AG08396 (cell line): ENCODE measurements at places on chromosomes 13 and 19.
A peak's percentile ranks its signal among the peaks of the same experiment; 100 is the strongest.

DNA sequence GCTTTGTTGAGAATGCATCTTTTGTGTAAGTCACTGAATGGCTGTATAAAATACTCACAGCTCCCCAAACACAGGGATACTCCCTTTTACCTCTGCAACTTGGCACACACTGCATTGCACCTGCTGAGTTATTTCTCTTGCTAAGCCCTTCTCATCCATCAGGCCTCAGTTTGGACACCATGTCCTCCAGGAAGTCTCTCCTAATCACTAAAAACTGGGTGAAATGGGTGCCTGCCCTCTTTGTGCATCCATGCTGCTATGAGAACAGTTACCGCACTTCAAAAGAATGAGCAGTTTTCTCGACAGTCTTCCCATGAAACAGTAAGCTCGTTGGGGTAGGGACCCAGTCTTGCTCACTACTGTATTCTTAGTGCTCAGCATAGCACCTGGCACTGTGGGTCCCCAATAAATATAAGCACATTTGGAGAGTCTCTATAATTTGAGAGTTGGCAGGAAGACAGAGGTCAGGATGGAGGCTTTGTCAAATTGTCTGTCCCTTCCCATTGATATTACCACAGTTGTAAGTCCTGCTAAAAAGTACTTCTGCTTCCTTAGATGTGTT is 4.6 kb upstream of the SLC25A30 start:
- no peak for DNase-seq

- DNase-seq: no peak
Measured at GRCh38 chr13:49060678-49061387, 85.1 kb downstream of the FNDC3A start.

GRCh38 chr13:72399351-72399750 is 328.1 kb downstream of the MZT1 start:
- DNase-seq: no peak

DNA sequence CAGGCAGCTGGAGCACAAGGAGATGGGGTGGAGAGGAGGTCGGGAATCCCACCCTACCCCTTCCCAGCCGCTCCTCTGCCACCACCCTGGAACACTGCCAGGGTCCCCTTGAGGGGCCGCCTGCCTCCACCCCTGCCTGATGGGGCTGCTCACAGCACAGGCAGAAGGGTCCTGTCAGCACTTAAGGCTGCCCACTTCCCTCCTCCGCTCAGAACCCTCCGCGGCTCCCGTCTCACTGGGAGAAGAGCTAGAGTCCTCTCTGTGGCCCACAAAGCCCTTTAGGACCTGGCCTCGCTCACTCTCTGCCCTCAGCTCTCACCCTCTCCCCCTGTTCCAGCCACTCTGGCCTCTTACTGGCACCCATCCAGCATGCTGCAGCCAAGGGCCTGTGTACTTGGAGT is 3.4 kb upstream of the POLD1 start:
- no peak for DNase-seq

GRCh38 chr13:51557875-51558612 is 26.2 kb upstream of the WDFY2 start:
- peak; percentile 48 for DNase-seq

- no peak for DNase-seq
Measured at GRCh38 chr19:10036601-10037071, 23.4 kb downstream of the RDH8 start.

- DNase-seq: no peak
Measured at GRCh38 chr19:2038284-2039088, 12.6 kb downstream of the MKNK2 start.

GRCh38 chr13:92054389-92054788 is 656.0 kb downstream of the GPC5 start:
- DNase-seq: no peak

DNA sequence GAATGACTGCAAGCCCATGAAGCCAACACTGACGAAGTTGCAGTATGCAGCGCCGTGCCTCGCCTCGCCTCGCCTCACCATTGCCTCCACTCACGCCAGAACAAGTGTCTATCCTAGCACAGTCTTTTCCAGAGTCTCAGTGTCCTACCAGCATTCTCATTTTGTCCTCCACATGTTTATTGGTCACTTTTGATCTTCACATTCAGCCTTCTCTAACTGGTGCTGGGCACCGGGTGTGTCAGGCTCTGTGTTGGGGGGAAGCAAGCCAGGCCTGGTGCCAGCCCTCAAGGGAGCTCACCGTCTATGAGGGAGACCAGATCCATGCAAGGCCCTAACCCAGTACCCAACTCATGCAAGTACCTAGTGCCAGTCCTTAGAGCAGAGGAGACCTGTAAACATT is 69.7 kb upstream of the GPR183 start:
- DNase-seq: no peak

DNA sequence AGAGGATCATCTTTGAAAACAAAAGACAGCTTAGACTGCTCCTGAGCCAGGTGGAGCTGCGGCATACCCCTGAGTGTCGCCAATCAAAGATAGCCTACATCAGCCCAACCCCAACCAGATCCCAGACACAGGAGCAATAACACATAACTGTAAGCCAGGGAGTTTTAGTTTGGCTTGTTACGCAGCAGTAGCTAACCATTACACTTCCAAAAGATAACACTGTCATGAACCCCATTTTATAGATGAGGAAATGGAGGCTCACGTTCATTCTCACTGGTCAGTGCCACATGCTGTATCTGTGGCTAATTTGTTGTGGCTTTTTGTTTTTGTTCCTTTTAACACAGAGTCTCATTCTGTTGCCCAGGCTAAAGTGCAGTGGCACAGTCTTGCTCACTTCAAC is 47.3 kb downstream of the TINCR start:
- no peak for DNase-seq

DNA sequence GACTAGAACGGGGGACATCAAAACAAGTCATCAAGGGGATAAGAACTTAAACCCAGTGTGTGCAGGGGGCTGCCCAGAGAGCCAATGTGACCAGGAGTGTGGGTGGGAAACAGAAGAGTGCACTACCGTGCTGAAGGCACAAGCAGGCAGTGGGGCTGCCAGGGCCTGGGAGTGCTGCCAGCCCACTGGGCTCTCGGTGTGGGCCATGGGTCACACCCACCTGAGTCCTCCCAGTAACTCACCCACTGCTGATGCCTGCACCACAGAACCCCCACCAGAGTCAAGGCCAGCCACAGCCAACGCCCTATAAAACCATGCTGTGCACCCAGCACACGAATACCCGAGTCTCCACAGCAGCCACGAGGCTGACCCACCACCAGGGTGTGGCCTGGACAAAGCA is 8.5 kb downstream of the MED26 start:
- no peak for DNase-seq

DNA sequence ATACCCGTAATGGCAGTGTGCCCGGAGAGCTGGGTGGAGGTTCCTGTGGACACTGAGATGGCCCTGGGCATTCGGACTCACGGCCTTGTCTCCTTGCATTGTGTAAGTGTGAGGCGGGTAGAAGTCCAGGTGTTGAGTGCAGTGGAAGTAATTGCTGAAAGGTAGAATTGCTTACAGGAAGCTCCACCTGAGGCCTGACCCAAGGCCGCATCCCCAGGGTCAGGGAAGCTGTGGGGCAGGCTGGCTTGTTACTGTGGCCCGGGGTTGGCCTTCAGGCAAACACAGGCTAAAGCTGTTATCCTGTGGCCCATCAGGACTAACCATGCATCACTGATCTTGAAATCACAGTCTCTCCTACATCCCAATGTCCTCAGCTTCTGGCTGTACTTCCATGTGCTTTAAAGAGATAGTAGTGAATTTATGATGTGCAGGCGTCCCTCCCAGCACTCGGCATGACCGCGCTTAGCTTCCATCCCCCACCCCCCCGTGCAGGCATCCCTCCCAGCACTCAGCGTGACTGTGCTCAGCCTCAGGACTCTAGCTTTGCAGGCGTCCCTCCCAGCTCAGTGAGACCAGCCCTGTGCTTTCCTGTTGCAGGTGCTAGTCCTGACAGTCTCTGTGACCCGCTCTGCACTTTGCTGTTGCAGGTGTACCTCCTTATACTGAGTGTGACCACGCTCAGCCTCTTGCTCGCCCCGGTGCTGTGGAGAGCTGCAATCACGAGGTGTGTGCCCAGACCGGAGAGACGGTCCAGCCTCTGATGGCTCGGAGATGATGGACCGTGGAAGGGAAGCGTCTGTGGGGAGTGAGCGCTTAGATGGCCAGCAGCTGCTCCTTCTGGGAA is 35.6 kb upstream of the TFDP1 start:
- DNase-seq: no peak

GRCh38 chr19:14476673-14477401 is 1.7 kb upstream of the PTGER1 start:
- DNase-seq: peak; percentile 89

DNA sequence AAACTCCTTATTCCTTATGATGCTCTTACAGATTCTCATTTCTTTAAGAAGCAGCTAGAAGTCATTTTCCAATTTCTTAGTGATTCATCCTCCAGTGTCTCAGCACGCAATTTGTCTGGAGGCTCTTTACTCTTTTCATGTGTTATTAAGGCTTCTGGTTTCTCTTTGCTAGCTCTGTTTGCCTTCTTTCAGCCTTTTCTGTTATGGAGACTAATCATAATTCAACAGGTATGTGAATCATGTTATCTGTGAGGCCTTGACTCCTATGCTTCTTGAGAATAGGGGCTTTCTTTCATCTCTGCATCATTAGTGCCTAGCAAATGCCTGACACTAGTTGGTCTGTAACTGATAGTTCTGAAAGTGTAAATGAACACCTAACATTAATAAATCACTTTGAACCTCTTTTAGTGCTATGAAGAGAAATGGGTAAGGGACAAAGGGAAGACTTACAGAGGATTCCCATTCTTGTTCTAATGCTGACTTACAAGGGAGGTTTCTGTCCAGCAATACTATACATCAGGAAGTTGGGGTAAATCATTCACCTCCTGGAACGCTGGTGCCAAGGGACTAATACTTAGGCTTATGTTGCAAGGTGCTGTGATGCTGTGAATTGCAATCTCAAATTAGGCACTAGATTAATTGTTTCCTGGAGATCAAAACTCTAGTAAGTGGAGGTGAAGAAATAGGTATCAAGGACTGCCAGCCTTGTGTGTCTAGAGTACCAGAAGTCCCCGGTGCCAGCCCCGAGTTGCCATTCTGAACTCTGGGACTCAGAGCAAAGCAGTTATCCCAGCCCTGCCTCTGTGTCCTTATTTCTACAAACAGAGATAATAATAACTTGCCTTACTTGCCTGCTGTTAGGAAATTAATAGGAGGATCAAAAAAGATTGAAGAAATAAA is 265.6 kb downstream of the DCLK1 start:
- no peak for DNase-seq

DNA sequence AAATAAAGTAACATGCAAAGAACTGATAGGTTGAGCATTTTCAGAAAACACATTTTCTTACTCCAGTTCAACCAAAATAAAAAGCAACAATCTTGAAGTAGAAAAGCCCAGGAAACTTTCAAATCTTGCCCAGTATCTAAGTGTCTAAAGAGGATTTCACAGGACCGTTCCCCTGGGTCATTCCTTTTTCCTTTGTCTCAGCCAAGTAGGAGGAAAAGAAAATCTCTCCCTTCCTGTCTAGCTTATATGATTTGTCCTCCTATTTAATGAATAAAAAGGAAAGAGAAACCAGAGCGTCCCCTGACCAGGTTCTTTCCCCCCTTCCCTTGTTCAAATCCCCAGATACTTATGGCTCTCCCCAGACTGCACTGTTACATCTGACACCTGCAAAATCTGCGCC is 248.0 kb downstream of the KCTD12 start:
- no peak for DNase-seq

DNA sequence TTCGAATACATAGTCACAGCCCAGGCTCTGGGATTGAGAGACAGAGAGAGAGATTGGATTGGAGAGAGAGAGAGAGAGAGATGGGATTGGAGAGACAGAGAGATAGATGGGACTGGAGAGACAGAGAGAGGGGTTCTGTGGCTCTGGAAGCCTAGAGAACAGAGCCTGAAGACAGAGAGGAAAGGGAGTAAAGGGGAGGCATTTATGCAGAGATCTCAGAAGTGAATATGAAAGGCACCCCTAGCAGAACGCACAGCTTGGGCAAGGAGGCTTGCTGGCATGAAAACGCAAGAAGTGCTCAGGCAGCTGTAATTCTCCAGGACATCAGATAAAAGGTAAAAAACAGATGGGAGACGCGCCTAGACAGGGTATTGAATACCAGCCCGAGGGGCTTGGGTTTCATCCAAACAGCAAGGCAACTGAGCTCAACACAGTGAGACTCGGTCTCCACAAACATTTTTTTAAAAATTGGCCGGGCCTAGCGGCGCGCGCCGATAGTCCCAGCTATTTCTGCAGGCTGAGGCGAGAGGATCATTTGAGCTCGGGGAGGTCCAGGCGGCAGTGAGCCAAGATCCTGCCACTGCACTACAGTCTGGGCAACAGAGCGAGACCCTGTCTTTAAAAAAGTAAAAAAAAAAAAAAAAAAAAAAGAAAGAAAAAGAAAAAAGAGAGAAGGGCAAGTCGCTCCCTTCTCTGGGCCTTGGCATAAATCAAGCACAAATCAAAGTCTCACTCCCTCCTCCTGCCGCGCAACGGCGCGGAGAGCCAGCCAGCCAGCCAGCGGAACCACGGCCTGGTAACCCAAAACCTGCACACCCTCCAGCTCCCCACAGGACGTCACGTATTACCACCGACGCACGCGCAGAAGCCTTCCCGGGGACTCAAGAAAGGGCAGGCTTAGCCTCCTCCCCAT is 774 bp upstream of the PPP2R1A start:
- peak; percentile 10 for DNase-seq

DNA sequence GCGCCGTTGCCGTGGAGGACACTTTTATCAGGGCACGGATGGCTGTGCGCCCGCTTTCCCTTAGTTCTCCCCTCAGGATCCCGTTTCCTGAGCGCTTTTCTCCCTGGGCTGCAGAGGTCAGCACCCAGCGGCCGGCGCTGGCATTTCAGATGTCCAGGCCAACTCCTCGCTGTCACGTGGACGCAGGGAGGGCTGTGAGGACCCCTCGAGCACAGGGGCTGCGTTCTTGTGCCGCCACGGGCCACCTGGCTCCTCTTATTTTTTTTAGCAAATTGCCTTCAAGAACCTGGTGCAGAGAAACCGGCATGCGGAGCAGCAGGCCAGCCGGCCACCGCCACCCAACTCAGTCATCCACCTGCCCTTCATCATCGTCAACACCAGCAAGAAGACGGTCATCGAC is 22.3 kb downstream of the ATP4B start:
- DNase-seq: no peak

- no peak for DNase-seq
Measured at GRCh38 chr13:19150712-19151228, 30.9 kb downstream of the TUBA3C start.

DNA sequence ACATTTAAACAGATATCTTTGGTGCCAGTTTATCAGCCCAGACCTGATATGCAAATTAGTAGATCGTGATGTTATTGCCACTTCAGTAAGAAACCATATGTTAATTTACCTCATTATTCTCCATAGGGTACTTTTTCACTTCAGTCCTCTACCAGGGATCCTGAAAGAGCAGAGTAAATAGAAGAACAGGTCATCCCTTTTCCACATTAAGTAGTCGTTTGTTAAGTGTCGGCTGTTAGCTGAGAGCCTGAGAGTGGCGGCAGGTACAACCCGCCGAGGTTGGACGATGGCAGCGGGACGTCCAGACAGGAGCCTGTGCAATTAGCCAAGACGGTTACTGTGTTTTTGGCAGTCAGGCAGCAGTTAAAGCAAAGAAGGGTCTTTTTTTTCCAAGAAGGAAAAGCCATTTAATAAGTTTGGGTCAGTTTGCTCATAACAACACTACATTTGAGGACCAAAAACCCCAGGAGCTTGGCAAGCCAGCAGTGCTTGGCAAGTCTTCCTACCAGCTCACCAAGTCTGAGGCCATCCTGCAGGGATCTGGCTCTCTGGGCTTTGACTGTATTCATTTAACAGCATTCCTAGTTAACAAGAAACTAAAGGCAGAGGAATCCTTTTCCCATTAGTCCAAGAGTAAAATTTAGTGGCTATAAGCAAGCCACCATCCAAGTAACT is 231.8 kb downstream of the SHISA2 start:
- DNase-seq: no peak
